ENCODE measurements at places on chromosomes 5 and 9. TPM values are rescaled to one million over a fixed set of nuclear protein-coding genes. Genes with fewer than 3 reads are reported as not detected.

GRCh38 chr5:9502050-9502834, 43.6 kb downstream of the SEMA5A start:
- no peak for DNase-seq

Gene PCDHAC1
- total RNA-seq = 8.7 TPM

GRCh38 chr5:36392186-36392585, 90.5 kb upstream of the RANBP3L start:
- no peak for DNase-seq

Gene C7
- total RNA-seq = 0.52 TPM

Gene TAF11L10
- not detected for total RNA-seq

- no peak for DNase-seq
These were observed 487.2 kb downstream of the ARHGEF28 start for GRCh38 chr5:74113196-74113540.

- DNase-seq = peak; percentile 67
These were observed 7.2 kb upstream of the RNF38 start for GRCh38 chr9:36407122-36407723.

DNA sequence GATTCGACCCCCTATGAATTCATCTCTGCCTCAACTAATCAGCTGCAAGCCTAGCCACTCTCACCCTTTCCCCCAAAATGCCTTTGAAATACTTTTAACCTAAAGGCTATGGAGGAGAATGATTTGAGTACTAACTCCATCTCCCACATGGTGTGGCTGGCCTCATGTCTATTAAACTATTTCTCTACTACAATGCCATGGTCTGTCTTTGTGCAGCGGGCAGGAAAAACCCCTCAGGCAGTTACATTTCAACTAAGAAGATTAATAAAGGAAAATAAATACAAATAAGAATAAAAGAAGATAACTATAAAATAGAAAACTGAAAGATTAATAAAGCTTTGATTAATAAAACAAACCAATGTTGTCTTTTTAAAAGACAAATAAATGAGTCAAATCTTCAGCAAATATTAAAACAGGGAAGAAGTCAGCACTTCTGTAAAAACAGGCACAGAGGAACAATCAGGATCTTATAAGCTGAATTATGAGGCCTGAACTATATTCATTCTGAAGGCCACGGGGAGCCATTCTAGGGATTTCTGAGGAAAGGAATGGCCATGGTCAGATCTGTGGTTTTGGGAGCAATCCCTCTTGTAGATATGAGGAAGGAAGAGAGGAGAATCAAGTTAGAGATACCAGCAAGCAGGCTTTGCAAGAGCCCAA, 116.1 kb upstream of the SLC12A2 start:
- no peak for DNase-seq

DNA sequence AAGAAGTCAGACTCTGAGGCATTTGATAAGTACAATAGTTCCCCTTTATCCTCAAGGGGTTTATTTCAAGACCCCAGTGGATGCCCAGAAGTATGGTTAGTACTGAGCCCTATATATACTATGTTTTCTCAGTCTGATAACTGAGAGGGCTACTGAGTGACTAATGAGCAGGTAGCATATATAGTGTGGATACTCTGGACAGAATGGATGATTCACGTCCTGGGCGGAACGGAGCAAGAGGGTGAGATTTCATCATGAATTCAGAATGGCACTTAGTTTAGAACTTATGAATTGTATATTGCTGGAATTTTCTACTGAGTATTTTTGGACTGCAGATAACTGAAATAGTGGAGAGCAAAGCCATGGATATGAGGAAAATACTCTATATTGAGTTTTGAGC, 457.6 kb downstream of the PLK2 start:
- DNase-seq = no peak

Gene ANKRD18B
- 10.6 TPM for total RNA-seq

- no peak for DNase-seq
These were observed 180.7 kb upstream of the PPP1R2B start for GRCh38 chr5:156669416-156669815.

DNA sequence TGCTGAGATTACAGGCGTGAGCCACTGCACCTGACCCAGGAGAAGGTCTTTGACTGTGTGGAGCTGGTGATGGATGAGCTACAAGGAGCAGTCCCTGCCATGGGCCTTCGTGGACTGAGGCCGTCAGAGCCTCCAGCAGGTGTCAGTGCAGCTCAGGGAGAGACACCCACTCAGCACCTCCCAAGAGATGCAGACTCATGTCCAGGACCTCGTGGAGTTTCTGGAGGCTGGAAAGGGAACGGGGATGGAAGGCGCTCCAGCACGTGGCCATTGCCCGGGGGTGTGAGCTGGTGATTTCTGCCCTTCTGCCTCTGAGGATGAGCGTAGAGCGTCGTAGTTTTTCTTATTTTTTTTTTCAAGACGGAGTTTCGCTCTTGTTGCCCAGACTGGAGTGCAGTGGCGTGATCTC, 9.5 kb downstream of the TOR4A start:
- DNase-seq = peak; percentile 82

Gene DYNC2I2
- total RNA-seq = 62.2 TPM

Gene MEIKIN
- total RNA-seq = not detected

Gene TRIM36
- total RNA-seq = 14.6 TPM

Gene SLC34A3
- not detected for total RNA-seq

GRCh38 chr9:87069690-87070089, 122.4 kb upstream of the GAS1 start:
- DNase-seq = no peak

Gene SAXO1
- total RNA-seq = 0.09 TPM

- DNase-seq = no peak
These were observed 113.4 kb upstream of the ASTN2 start for GRCh38 chr9:117528225-117528624.

Gene RNF208
- total RNA-seq = 7.7 TPM

DNA sequence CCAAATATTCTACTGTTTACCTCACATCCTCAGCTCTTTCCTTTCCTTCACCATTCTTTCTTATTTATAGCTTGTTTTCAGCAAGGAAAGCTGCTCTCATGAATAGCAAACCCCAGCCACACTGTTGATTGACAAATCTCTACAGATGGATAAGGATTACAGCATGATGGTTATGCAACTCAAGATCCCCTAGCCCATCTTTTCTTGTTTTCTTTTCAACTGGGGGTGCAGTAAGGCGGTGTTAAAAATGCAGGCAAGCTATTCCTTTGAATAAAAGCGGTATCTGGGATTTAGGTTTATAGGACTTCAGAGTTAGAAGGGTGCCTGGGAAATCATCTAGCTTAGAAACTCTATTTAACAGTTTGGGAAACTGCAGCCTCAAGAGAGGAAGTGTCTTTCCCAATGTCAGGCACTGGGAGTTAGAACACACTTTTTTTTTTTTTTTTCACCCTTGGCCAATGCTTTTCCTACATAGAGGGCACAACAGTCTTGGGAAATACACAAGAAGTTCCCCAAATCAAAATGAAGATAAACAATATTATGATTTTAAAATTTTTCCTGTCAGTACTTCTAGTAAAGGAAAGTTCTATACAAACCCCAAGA, 2.6 kb downstream of the SPARC start:
- DNase-seq = no peak

Gene CXCL14
- 1.1 TPM for total RNA-seq

- DNase-seq = peak; percentile 34
These were observed 138.3 kb downstream of the OSTF1 start for GRCh38 chr9:75226403-75227139.

- no peak for DNase-seq
These were observed 239.3 kb upstream of the SEMA6A start for GRCh38 chr5:116813906-116814305.
